ENCODE measurements at places on chromosomes 16 and 17.

- no peak for DNase-seq
Observed at GRCh38 chr17:66115246-66115645, 76.7 kb downstream of the CEP112 start.

DNA sequence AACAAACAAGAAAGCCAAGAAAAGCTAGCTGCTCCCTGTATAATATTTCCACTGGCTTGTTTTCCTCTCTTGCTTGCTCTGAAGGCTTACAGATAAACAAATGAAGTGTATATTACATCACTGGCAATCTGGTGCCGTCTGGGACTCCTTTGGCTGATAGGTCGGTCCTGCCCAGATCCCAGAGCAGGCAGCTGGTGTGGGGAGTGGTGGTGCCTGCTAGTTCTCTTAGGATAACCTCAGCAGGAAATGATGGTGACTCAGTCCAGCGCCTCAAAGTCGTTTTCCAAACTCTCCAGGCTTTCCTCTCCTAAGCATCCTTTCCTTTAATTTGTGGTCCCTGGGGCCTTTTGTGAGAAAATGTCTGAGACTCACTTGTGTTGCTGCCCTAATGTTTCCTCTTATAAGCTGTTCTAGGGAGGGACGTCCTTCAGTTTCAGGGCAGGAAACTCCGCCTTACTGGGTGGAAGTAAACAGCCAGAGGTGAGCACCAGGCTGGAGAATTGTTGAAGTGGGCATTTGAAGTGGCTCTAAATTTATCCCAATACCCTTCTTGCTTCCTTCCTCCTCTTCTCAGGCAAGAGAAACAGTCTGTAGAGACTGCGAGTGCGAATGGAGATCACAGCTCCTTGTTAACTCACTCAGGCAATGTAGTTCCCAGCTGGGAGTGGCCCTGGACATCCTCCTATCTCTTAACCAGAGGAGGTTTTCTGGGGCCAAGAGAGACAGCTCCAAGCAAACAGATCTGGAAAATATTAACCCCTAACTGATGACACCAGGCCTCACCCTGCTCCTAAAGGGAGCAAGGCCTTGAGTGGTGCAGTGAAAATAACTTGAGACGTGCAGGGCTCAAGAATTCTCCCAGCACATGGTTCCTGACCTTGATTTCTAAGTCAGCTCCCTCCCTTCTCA is 34.9 kb downstream of the CD300LF start:
- DNase-seq, result no peak

DNA sequence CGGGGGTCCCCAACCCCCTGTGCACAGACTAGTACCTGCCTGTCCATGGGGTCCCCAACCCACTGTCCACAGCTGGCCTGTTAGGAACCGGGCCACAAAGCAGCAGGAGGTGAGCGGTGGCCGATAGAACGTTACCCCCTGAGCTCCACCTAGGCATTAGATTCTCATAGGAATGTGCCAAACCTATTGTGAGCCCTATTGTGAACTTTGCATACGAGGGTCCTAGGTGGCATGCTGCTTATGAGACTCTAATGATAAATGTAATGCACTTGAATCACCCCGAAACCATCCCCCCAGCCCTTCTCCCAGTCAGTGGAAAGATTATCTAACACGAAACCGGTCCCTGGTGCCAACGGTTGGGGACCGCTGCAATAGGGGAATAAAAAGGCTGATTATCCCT is 1.5 kb downstream of the REXO5 start:
- no peak for DNase-seq

DNA sequence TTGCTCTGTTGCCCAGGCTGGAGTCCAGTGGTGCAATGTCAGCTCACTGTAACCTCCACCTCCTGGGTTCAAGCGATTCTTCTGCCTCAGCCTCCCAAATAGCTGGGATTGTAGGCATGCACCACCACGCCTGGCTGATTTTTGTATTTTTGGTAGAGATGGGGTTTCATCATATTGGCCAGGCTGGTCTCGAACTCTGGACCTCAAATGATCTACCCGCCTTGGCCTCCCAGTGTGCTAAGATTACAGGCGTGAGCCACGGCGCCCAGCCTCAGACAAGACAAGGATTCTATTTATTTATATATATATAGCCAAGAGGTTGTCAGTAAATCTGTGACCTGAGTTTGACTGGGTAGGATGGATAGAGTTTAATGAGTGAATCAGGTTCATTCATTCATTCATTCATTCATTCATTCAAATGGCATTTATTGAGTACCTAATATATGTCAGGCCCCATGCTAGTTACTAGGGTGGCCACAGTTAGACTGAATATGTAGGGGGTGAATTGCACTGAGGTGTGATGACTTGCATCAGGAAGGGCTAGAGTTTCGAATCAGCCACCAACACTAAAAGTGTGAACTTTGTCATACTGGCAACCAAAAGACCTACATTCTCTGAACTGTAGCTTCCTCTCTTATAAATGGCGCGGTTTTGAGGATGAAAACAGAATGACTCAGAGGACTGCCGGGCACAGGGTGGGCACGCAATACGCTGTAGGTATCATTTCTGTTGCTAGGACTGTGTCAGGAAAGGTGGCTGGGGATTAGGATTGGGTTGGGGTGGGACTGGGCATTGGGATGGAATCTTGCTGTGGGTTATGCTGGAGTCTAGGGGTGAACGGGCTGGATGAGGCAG is 37.8 kb downstream of the ITGAE start:
- DNase-seq, result no peak

GRCh38 chr16:71384073-71384724 is 25.7 kb downstream of the CALB2 start:
- DNase-seq, result no peak

DNA sequence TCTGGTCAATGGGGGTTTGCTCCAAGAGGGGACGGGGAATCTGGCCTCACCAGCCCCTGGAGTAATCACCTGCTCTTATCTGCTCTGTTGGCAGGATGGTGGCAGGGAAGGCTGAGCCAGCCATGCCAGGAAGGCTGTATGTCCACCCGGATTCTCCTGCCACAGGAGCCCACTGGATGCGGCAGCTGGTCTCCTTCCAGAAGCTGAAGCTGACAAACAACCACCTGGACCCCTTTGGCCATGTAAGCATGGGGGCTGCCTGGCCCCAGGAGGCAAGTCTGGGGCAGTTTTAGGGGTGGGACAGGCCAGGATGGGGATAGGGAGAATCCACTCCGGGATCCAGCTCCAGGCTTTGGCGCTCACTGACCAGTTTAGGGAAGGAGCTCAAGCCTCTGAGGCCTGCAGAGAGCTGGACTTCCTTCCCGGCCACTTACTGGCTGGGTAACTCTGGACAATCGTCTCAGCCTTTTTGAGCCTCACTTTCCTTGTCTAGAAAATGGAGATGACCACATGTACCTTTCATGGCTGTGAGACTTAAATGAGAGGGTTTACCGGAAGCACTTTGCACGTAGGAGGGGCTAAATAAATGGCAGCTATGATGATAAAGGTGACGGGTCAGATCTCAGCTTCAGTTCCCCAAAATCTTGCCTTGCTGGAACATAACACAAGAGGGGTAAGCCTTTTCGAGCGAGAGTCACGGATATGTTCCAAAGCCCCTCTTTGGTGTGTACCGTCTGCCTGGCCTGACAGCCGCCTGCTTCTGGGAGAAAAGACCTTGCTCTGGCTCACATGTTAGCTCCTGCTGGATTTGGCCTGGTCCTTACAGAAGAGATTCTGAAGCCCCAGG is 15.4 kb downstream of the TBX4 start:
- DNase-seq, result no peak

DNA sequence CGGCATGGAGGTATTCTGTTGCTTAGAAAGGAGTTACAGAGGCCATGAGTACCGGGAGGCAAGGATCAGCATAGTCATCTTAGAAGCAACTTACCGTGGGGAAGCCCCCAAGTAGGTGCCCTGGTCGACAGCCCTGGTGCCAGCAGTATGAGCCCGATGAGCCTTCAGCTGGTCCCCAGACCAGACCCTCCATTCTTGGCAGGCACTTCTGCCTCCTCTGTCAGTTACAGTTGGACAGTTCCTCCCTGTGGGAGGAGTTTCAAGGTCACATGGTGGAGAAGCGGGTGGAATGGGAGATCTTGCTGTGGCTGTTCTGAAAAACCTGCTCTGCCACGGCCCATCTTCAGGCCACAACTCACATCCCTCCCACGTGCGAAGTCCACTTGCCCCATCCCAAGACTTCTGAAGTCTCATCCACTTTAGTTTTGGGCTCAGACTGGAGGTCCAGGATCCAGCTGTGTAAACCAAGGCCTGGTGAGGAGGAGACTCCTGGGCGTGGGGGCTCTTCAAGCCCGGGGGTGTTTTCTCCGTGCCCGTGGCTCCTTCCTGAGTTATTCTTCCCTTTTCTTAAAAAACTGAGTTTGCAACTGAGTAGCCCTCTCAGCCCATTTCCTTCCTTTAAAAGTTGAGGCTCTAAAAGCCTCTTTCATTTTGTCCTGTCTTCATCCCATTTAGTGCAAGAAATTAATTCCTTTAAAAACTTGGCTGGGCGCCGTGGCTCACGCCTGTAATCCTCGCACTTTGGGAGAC is 133.5 kb downstream of the SEC14L1 start:
- no peak for DNase-seq

- DNase-seq, result no peak
Observed at GRCh38 chr16:19785512-19786130, 67.5 kb downstream of the IQCK start.

- DNase-seq, result no peak
Observed at GRCh38 chr16:50146479-50147435, 6.3 kb upstream of the TENT4B start.

GRCh38 chr16:83813823-83814658 is 6.3 kb downstream of the HSBP1 start:
- no peak for DNase-seq

DNA sequence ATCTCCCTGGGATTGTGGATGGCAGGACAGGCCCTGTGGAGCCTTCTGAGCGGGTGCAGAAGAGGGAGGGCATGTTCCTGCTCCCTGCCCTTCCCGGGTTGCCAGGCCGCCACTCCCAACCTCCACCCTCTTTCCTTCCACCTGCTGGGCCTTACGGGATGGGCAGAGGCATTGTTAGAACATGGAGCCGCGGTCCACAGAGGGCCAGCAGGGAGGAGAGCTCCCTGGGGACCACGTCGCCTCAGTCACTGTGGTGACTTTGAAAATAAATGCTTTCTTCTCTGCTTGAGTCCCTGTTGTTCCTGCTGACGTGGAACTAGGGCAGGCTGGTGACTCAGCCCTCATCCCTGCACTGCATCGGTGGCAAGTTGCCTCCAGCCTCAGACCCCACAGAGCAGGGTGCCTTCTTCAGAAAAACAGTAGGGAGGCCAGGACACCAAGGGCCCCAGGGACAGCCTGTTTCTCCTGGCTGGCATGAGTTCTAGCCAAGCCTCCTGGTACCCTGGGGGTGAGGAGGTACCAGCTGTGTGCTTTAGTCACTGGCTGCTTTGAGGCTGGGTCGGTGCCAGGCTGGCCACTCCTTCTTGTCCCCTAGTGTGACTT is 224.9 kb downstream of the SEC14L1 start:
- no peak for DNase-seq

DNA sequence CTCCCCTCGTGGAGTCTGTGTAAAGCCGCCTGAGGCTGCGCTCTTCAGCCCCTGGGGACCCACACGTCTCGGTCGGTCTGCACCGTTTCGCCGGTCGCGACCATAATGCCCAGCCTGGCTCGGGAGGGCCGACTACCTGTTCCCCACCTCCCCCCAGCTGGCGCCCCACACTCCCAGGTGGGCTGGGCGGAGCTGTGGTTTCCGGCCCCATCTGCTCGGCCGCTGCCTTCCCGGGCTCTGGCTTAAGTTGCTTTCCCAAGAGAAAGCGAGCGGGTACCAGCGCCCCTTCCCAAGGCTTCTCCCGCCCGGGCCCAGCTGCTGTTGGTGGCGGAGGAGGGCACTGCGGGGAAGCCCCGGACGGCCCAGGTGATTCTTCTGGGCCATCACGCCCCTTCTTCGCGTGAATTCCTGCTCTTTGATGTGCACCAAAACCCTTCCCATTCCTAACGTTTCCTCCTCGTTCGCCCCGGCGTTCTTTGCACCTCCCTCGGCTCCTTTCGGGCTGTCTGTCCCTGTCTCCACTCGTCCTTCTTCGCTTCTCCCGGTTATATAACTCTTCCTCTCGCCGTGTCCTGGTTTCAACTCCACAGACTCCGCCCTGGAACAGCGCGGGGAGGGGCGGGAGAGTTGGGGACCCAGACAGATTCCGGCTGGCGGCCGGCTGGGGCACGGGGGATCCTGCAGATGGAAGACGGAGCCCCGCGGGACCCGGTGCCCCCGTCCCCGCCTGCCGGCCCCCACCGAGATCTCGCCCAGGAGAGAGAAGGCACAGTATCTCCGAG is 2.0 kb downstream of the KDM6B start:
- peak; percentile 86 for DNase-seq

All from CD4-positive, alpha-beta T cell (primary cell).